ENCODE measurements at places on chromosomes 4 and X. TPM values are rescaled to one million over a fixed set of nuclear protein-coding genes. Genes with fewer than 3 reads are reported as not detected.

FRMPD3 gene
- total RNA-seq, result not detected

SSX2B gene
- total RNA-seq, result not detected

PPP1R2C gene
- not detected for total RNA-seq

SPANXN3 gene
- total RNA-seq, result not detected

TASL gene
- not detected for total RNA-seq

TMEM271 gene
- not detected for total RNA-seq

SORCS2 gene
- not detected for total RNA-seq

UGT2B15 gene
- not detected for total RNA-seq

GAGE12F gene
- total RNA-seq, result not detected

RNF150 gene
- 0.44 TPM for total RNA-seq
